ENCODE measurements at places on chromosomes 7 and 10. TPM values are rescaled to one million over a fixed set of nuclear protein-coding genes. Genes with fewer than 3 reads are reported as not detected.

Gene TAF3
- polyA plus RNA-seq = 10.8 TPM

Gene SLF2
- polyA plus RNA-seq = 34.1 TPM

Gene CFTR
- polyA plus RNA-seq = 19.2 TPM

Gene CYP26A1
- polyA plus RNA-seq = 0.42 TPM

Gene CLEC2L
- polyA plus RNA-seq = 48.1 TPM

Gene POT1
- 22.7 TPM for polyA plus RNA-seq

Gene C10orf53
- not detected for polyA plus RNA-seq

Gene TACR2
- 1.8 TPM for polyA plus RNA-seq

Gene PRLHR
- 0.54 TPM for polyA plus RNA-seq

Gene TDRD1
- 0.22 TPM for polyA plus RNA-seq

Gene DNAH11
- polyA plus RNA-seq = 7.8 TPM

Gene MYL10
- 0.44 TPM for polyA plus RNA-seq

Gene ABCC2
- 0.44 TPM for polyA plus RNA-seq

Gene MYO1G
- 0.56 TPM for polyA plus RNA-seq

Gene GALNT17
- polyA plus RNA-seq = 54.8 TPM
